ENCODE measurements at places on chromosomes 5 and 9. TPM values are rescaled to one million over a fixed set of nuclear protein-coding genes. Genes with fewer than 3 reads are reported as not detected.

The TNC gene
- total RNA-seq, result 0.67 TPM

DNA sequence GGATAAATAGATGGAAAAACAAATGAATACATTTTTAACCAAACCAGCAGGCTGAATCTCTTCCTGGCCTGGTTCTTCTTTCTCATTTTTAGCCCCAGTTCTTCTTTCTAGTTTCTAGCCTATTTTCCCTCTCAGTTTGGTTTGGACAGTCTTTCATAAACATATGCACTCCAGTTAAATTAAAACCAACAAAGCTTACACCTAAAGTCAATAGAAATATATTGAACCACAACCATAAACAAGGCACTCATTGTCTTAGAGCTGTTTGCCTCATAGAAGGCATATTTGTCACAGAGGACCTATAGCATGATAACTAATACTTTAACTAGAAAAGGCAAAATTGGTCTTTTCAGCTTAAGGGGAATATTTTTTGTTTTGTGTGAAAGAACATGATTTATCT, 638.3 kb downstream of the NR2F1-AS1 start:
- no peak for DNase-seq

- DNase-seq, result no peak
These were observed 29.7 kb upstream of the CSNK1G3 start for GRCh38 chr5:123482258-123482657.

- DNase-seq, result no peak
These were observed 7.0 kb upstream of the SCGB3A1 start for GRCh38 chr5:180598316-180598701.

The LHFPL2 gene
- 48.8 TPM for total RNA-seq

DNA sequence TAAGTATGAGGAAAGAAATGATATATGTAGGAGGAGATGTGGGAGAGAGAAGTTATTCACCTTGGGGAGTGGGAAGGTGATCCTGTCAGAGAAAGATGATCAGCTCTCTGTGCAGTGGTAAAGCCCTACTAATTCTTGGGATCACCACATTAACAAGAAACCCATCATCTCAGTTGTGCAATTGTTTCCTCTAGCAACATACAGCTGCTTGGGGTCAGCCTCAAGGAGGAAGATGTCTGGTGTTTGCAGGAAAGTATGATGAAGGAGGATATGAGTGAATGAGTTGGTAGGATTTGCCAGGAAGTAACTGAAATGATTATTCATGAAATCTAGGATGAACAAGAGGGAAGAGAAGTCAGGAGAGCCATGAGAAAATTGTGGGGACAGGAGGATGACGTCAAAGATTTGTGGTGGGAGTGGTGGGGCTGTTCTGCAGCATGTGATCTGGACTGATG, 50.1 kb downstream of the TNFSF8 start:
- DNase-seq, result no peak

DNA sequence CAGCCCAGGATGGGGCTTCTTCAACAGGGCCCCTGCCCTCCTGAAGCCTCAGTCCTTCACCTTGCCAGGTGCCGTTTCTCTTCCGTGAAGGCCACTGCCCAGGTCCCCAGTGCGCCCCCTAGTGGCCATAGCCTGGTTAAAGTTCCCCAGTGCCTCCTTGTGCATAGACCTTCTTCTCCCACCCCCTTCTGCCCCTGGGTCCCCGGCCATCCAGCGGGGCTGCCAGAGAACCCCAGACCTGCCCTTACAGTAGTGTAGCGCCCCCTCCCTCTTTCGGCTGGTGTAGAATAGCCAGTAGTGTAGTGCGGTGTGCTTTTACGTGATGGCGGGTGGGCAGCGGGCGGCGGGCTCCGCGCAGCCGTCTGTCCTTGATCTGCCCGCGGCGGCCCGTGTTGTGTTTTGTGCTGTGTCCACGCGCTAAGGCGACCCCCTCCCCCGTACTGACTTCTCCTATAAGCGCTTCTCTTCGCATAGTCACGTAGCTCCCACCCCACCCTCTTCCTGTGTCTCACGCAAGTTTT, 23.6 kb downstream of the PCDHGC5 start:
- DNase-seq, result no peak

GRCh38 chr5:133362438-133362837, 249.9 kb downstream of the FSTL4 start:
- no peak for DNase-seq

GRCh38 chr5:134458234-134459009, 46.7 kb upstream of the CDKN2AIPNL start:
- DNase-seq, result no peak

- DNase-seq, result peak; percentile 62
These were observed 698 bp upstream of the SEC24A start for GRCh38 chr5:134647750-134648424.

GRCh38 chr5:35478856-35479682, 138.6 kb upstream of the SPEF2 start:
- peak; percentile 58 for DNase-seq

GRCh38 chr5:104965006-104965405, 1402.4 kb upstream of the NUDT12 start:
- no peak for DNase-seq

The IFNA21 gene
- not detected for total RNA-seq

The KYAT1 gene
- 19.5 TPM for total RNA-seq

The MARCOL gene
- total RNA-seq, result not detected

DNA sequence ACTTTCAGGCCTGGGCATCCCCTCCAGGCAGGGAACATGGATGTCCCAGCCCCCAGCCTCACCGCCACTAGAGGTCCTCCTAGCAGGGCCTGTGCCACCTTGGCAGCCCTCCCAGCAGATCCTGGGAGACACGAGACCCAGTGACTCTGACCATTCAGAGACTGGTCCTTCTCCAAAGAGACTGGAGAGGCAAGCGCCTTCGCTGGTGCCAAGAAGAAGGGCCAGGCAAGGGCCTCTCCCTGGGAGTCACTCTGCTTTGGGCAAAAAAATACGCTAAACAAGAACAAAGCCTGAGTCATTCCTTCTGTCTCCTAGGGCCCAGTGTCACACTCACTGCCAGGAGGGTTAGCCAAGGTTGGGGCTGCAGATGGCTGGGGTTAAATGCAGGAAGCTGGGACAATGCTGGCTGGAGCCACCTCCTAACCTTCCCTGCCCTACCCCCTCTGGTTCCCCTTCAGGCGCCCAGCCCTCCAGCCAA, 35.3 kb upstream of the SMIM23 start:
- no peak for DNase-seq

The ZBED3 gene
- total RNA-seq, result 0.89 TPM

DNA sequence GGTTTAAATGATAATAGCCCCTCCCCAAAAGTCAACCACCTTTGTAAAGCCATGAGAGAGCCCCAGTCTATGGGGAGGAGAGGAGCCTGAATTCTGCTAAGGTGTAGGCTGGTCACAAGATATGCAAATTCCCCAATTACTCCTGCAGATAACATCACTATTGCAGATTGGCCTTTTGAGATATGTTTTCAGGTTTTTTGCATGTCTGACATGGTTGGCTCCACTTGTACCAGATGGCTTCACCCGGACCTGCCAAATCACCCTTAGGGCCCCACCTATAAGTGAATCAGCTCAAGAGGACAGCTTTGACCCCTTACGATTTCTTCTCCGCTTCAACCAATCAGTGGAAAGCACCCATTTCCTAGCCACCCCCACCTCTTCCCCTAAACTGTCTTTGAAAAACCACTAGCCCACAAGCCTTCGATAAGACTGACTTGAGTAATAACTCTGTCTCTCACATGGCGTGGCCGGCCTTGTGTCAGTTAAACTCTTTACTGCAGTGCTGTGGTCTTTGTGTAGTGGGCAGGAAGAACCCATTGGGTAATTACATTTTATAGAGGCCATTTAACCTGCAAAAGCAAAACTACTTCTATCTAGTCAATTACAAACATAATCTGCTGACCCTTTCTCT, 69.7 kb downstream of the PRLR start:
- DNase-seq, result no peak

The ACTBL2 gene
- total RNA-seq, result not detected

DNA sequence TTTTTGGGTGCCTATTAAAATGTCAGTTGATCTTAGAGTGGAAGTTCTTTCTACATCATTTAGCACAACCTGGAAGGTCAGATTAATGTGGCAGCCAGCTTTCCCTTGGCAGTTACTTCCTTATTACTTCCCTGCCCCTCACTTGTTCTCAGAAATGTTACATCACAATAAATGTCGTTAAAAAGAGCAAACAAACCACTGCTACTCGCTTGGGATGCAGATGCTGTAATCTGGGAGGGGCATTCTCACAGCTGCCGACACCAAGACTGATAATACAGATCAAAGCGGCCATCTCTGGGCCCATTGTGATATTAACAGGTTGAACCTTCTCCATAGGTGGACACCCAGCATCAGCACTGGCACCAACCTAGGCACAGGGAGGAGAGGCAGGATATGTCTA, 29.3 kb downstream of the PLAC8L1 start:
- DNase-seq, result no peak

DNA sequence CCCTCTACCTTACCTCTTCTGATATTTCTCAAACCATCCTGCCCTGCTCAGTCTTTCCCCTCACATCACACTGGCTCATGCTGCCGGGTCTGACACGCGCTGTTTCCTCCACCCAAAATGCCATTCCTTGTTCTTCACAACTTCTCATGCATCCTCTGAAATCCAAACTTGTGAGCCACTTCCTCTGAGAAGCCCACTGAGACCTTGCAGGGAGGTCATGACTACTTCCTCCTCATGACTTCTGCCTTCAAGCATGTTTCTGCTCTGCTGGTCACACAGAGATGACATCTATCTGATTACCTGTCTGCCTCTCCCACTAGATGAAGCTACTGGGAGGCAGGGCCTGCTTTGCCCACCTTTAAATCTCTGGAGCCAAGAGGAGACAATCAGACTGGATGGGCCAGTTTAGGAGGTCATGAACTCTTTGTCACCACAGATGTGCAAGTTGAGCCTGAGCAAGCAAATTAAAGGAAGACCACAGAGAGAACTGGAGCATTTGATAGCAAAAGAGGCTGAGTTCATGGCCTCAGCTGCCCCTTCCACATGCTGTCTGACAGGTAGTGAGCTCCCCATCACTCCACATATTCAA, 119.8 kb upstream of the TBC1D2 start:
- DNase-seq, result peak; percentile 44

The PKD2L2 gene
- total RNA-seq, result not detected

- DNase-seq, result no peak
These were observed 67.7 kb upstream of the LMX1B start for GRCh38 chr9:126546036-126546435.

The DOK3 gene
- 1.7 TPM for total RNA-seq

DNA sequence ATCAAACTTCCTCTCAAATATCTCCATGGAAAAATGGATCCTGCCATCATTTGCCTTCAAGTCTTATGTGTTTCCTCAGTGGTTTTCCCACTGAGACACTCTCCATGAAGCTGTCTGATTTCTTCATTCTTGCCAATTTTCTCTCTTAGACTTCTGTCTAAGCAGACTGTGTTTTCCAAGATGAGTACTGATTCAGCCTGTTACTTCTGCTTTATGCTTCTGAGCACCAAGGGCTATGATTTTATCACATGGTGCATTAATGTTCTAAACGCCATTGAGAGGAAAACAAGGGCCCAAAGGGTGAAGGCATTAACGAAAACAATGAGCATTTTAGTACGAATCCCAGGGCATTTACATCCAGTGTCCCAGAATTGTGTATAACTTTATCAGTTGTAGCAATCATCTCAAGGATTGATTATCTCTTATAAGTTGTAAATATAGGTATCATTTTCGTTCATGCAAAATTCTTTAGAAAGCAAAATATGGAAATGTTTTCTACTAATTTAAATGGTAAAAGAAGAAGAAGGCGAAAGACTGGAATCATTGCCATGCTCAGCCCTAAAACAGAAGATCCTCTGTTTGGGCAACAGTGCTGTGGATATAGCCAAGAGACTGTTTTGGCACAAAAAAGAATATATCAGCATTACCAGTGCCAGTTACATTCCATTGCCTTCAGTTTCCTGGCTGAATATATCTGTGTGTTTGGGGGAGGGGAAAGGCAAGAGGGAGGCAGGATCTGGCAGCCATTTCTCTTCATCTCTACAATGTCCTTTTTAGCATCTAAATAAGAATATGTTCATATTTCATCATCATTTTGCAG, 537.6 kb downstream of the ANXA1 start:
- no peak for DNase-seq

- no peak for DNase-seq
These were observed 518.3 kb upstream of the ITGA1 start for GRCh38 chr5:52269401-52269800.

GRCh38 chr9:107624234-107624948, 134.8 kb upstream of the KLF4 start:
- DNase-seq, result no peak

GRCh38 chr9:134222018-134222573, 57.7 kb upstream of the RNU6ATAC start:
- DNase-seq, result no peak

- no peak for DNase-seq
These were observed 25.7 kb downstream of the IPPK start for GRCh38 chr9:92644278-92644677.

DNA sequence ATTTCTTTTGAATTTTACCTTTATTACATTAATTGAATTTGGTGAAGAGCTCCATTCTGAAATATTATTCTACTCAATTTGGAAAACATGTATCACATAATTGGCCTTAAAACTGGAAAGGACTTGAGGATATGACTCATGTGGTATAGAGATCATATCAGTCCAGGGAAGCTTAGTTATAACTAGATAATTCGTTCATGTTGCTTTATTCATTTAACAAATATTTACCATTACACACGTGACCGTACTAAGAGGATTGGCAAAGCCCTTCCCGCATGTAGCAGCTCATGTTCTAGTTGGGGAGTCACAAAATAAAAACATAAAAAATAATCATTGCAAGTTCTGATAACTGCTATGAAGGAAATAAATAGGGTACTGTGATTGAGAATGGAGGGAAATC, 1816.5 kb downstream of the MAT2B start:
- peak; percentile 69 for DNase-seq

GRCh38 chr9:126334721-126335621, 8.3 kb downstream of the MVB12B start:
- DNase-seq, result no peak

The CSF1R gene
- 0.84 TPM for total RNA-seq

DNA sequence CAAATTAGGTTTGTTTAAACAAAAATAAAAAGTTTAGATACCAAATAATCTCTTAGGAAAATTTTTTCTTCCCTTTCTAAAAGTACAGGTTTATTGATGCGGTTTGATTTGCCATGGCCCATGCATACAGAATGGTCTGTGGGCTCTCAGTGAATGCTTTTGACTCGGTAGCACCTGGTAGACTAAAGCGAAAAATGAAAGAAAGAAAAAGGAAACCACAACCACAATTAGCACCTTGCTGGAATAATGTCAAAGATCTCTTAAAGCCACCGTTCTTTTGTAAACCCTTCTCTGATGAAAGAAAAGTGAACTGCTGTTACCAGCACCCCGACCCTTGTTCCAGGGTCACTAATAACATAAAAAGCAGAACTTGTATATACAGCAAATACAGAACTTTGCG, 157.9 kb downstream of the NFIB start:
- no peak for DNase-seq

The PPP1R26 gene
- 32.7 TPM for total RNA-seq

DNA sequence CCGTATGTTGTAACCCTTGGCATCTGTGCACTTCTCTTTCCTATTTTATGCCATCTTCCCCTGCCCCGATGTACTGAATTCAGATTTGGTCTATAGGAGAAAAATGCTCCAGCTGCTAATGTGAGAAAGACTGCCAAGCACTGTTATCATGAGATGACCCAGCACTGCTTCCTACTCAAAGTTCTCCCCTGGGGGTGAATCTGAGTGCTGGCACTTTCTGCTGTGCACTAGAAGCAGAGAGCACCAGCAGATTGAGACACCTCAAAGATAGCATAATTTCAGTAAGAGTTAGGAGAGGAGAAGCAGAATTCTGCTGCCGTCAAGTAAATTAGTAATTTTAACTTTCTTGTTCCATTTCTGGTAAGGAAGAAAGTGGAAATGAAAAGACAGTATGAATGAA, 92.8 kb upstream of the ACOT12 start:
- DNase-seq, result no peak
